Stimulated activated CD8-positive, alpha-beta memory T cell treated with anti-CD3 and anti-CD28 coated beads, Interleukin-12 subunit alpha, Interleukin-12 subunit beta, amount 100 ng/mL, for 4 hours (primary cell): ENCODE measurements at places on chromosomes 3 and 15.

DNA sequence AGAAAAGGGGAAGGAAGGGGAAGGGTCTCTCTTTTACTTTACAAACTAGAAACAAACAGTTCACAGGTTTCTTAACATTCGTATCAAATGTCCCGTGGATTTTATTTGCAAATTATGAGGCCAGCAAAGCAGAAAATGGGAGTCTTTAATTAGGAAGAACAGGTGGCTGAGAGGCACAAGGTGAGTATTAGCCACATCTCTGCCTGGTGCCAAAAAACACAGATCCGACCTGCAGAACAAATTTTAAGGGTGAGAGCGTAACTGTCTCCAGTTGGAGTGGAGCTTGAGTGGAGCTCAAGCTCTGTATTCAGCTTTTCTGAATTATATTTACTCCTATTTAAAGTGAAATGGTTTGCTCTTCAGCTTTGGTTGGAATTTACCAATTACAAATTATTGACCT lies 1004.9 kb downstream of the FHIT start:
- no peak for DNase-seq

GRCh38 chr15:42285034-42285433 lies 11.8 kb upstream of the TMEM87A start:
- DNase-seq, result no peak

GRCh38 chr3:150269526-150269925 lies 138.6 kb upstream of the TSC22D2 start:
- no peak for DNase-seq

- DNase-seq, result no peak
Observed at GRCh38 chr3:86958534-86958933, 32.4 kb downstream of the VGLL3 start.
